ENCODE measurements at places on chromosomes 7 and 10.

DNA sequence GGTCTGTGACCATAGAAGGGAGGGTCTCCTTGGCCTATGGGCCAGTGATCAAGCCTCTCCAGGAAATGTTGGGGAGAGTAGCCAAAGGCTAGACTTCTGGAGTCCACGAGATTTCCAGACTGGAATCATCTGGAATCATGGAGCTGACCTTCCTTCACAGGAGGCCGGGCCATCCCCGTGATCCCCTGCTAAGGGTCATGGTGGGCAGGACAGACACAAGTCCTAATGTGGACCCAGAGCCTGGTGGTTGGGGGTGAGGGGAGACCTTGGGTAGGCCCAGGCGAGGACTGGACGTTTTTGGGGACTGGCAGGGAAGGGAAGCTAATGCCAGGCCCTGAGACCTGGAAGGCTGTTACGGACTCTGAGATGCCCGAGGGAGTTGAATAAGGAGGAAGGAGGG lies 9.8 kb upstream of the GRID1 start:
- no peak for DNase-seq

DNA sequence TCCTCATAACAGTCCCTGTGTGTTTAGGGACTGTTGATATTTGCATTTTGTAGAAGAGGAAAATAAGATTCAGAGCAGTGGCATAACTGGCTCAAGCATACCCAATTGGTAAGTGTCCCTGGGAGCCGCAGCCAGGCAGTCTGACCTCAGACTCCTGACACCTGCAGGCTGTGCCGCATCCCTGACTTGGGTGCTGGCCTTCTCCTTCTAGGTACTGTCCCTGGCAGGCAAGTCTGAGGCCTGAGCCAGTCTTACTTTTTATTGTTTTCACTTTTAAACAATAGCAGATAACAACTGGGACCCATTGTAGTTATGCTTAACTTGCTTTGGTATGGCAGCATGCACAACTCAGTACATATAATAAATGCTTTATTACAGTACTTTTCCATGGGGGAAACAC lies 717.0 kb downstream of the KCNMA1 start:
- no peak for DNase-seq

DNA sequence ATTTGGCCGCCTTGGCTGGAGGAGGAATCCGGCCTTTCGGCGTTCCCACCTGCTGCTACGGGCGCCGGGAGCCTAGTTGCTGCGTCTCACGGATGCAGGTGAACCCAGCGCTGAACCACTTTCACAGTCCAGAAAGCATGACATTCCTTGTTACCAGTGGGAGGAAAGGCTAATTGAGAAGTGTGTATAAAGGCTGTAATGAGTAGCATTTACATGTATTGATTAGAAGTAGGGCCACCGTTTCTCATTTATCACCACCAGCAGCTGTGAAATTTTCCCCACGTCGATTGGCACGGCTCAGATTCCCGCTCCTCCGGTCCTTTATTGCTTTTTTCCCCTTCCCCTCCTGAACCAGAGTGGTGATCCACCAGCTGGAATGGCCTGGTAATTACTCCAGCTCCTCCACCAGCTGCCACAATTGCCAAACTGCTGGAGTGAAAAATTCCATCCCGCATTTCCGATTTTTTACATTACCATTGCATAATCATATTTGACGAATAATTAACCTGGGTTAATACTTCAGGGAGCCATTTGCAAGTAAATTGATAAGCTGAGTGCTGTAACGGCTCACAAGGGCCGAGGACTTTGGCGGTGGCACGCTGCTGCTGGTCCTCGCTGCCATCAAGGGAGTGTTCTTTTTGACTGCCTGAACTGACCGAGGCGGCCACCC lies 153.3 kb downstream of the POU6F2 start:
- no peak for DNase-seq

- no peak for DNase-seq
Observed at GRCh38 chr7:77537136-77537777, at the start of gene PTPN12. Gene PTPN12, plus strand, starts transcription at chr7:77537295. Its CDS starts 252 bp downstream, at chr7:77537547.

- DNase-seq, result no peak
Observed at GRCh38 chr7:139777133-139777891, 486 bp downstream of the HIPK2 start.

DNA sequence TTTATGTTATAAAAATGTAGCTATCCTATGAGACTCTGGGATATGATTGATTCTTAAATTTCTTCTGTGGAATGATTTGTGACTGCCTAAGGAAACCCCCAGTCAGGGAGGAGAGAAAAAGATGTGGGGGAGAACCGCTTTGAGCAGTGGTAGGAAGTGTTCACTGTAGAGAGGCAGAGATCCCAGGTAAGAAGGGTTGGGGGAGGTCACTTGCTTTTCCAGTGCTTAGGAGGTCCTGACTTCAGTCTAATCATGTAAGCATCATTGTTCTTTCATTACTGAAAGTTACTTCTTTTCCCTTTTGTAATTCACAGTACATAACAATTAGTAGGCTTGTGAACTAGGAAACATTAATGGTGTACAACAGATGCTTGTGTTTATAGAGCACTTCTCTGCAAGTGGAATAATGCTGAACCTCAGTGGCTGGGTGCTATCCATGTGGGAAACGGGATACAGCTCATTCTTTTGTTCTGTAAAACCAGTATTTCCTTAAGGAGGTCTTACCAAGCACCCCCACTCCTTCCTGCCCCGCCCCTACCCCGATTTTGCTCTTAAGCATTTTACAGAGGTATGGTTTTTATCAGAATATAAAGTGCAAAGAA lies 165.4 kb downstream of the ST7 start:
- no peak for DNase-seq
